Activated CD8-positive, alpha-beta T cell treated with anti-CD3 and anti-CD28 coated beads, Interleukin-2, amount 10 ng/mL, durations not matched to agents 7 days and 5 days (primary cell): ENCODE measurements at places on chromosomes 6 and 20. TPM values are rescaled to one million over a fixed set of nuclear protein-coding genes. Genes with fewer than 3 reads are reported as not detected.

DNA sequence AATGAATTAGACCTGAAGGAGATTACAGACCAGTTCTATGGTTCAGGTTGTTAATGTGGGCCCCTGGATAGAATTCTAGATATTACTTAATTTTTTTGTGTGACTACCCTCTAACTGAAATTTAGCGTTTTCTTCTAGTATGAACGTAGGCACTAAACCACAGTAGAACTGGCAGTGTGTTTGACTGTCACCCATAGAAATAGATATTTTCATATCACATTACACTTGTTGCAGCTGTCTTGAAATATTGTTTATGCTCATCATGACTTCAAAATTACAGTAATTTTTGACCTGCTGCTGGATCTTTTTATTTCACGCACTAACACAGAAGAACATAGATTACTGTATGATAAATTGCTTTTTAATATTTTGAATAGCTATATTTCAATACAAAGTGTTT is 31.6 kb downstream of the E2F3 start:
- H3K27me3 ChIP-seq: no peaks in the 10 kb centered on the region
- no peak overlapping the region for H3K27ac ChIP-seq
- H3K4me1 ChIP-seq: no peaks in the 10 kb centered on the region
- no peak for DNase-seq
- peaks cover 77% of the 10 kb centered on the region for H3K36me3 ChIP-seq

DNA sequence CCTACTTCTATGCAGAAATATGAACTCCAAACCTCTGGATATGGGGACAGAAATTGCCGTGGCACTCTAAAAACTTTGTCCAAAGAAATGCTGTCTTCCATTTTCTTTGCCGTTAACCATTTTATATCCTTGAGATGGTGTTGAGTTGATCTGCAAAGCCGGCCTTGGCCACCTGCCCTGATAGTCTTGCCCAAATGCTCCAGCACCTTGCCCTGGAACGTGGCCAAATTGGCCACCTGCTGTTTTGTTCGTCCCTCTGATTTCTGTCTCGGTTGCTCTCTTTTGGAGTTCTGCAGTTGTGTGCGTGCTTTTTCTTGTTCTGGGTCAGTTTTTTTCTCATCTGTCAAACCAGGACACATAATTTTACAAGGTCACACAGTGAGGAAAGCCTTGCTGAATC is 239.7 kb upstream of the GMDS start:
- no peaks in the 10 kb centered on the region for H3K4me1 ChIP-seq
- peaks cover 10% of the 10 kb centered on the region for H3K27me3 ChIP-seq
- H3K4me3 ChIP-seq: no peak overlapping the region
- no peak overlapping the region for H3K27ac ChIP-seq
- no peak for DNase-seq

GRCh38 chr20:19552221-19553180 is 205.6 kb upstream of the RIN2 start:
- H3K27ac ChIP-seq: no peak overlapping the region
- no peaks in the 10 kb centered on the region for H3K36me3 ChIP-seq
- peaks cover 5% of the 10 kb centered on the region for H3K4me1 ChIP-seq
- H3K4me3 ChIP-seq: no peak overlapping the region
- DNase-seq: no peak

DNA sequence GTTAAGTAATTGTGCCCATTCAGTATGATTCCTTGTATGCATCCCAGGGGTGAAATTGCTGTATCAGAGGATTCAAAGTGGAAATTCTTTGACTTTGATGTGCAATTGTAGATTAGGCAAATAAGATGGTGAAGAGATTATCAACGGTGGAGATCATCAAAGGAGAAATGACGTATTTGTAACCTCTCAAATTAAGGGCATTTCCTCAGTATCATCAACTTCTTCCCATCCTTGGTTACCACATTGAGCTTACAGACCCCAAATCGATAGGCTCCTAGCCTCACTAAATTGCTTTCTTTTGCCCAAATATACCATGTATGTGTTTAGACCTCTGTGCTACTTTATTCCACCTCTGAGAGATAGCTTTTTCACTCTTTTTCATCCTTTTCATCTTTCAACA is 213.1 kb upstream of the ZFP64 start:
- H3K27me3 ChIP-seq: no peaks in the 10 kb centered on the region
- H3K4me3 ChIP-seq: no peak overlapping the region
- peak overlapping the region; percentile 65 for H3K27ac ChIP-seq
- H3K36me3 ChIP-seq: peaks cover 8% of the 10 kb centered on the region
- peaks cover 50% of the 10 kb centered on the region for H3K4me1 ChIP-seq

DNA sequence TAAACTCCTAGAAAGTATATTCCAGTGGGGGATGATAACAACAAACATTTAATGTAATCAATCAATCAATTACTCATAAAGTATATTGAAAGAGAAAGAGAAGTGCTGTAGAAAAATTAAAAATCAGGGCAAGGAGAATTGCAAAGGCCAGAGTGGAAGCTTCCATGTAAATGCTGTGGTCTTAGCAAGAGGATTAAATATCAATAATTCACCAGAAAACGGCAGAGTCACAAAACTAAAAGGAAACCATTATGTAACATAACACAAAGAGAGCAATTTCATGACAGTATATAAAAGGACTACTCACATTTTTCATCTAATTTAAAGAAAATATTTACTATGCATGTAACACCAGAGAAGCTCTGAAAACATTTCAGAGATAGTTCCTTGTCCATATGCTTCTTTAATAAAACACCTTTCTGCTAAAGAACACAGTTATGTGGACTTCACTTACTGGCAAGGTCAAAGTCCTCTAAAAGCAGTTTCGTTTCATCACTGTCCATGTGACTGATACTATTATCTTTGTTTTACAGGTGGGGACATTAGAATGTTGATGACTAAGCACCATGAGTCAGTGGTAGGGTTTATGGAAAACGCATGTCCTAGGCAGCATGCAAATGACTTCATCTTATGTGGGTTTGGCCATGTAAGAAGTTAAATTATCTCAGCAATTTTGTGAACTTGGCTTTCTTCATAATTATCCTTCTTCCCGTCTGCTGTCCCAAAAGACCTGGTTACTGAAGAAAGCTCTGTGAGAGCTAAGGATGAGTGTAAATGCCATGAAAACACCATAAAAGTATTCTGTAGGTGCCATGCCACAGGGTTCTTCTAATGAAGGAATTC is 185.8 kb upstream of the TENT5A start:
- no peak overlapping the region for H3K27ac ChIP-seq
- no peaks in the 10 kb centered on the region for H3K36me3 ChIP-seq
- H3K4me3 ChIP-seq: no peak overlapping the region
- DNase-seq: no peak

DNA sequence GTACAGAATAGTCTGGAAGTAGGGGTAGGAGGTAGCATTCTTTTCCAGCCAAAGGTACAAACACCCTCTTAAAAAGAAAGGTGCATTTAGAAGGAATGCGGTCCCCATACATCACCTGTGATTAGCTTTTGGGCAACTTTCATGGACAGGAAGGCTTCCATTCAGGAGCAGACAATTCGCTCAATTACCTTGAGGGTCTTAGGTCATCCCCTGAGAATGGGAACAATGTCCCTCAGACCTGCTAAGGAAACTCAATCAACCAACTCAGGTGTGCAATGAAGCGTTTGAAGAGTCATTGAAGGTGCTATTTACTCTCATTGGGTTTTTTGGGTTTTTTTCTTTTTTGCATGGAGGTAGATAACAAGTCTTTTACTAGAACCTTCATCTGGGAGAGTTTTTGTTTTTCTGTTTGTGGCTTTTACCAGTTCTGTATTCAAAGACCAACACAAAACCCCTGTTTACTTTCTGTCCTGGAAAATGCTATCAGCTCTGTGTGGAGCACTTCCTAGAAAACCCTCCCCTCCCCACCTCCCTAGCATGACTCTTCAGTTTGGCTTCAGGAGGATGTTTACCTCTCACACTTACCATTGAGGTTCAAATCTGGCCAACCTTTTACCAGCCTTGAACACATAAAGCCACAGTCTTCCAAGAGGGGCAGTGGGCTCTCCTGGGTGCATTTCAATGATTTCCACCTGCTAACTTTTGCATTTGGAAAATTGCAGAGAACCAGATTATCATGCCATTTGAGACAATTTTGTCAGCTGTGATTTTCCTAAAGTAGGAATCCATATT is 271.2 kb upstream of the PRDM1 start:
- peaks cover 5% of the 10 kb centered on the region for H3K36me3 ChIP-seq
- peaks cover 54% of the 10 kb centered on the region for H3K4me1 ChIP-seq
- H3K27ac ChIP-seq: peak overlapping the region; percentile 21
- peaks cover 17% of the 10 kb centered on the region for H3K27me3 ChIP-seq

DNA sequence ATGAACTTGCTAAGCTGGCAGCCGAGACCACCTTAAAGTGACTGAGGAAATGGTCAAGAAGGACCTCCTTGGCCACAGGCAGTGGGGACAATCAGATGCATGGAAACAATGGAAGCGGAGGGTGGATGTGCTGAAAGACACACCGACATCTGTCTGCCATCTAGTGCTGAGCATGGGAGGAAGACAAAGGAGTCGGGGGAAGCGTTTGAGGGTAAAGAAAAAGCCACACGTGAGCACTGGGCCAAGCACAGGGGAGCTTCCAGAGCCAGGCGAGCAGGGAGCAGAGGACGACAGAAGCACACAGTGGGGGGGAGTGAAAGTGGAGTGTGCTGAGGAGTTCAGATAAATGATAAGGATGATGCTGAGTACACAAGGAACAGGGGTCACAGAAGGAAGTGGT is 367.8 kb downstream of the ZFAND3 start:
- H3K27me3 ChIP-seq: no peaks in the 10 kb centered on the region
- no peaks in the 10 kb centered on the region for H3K4me1 ChIP-seq
- no peaks in the 10 kb centered on the region for H3K36me3 ChIP-seq
- H3K4me3 ChIP-seq: no peak overlapping the region
- DNase-seq: no peak
- H3K27ac ChIP-seq: no peak overlapping the region

GRCh38 chr6:63814459-63814858 is 178.9 kb downstream of the PHF3 start:
- no peak for DNase-seq
- H3K27ac ChIP-seq: no peak overlapping the region
- H3K27me3 ChIP-seq: peaks cover 7% of the 10 kb centered on the region
- no peak overlapping the region for H3K4me3 ChIP-seq

DNA sequence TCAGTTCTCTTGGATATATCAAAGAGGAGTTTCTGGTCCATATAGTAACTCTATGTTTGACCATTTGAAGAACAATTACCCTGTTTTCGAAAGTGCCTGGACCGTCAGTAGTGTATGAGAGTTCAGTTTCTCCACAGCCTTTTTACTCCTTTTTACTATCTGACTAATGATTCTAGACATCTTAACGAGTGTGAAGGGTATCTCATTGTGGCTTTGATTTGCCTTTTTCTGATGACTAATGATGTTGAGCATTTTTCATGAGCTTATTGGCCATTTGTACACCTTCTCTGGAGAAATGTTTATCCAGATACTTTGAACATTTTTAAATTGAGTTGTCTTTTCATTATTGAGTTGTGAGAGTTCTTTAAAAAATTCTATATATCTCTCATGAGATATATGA is 114.9 kb upstream of the ATXN1 start:
- no peak overlapping the region for H3K4me3 ChIP-seq
- H3K27me3 ChIP-seq: peaks cover 33% of the 10 kb centered on the region
- H3K4me1 ChIP-seq: no peaks in the 10 kb centered on the region

The MUCL3 gene
- not detected for total RNA-seq

The SIRPB1 gene
- total RNA-seq: 1.3 TPM

The WFDC2 gene
- not detected for total RNA-seq
